ENCODE measurements at places on chromosomes 3 and 15.

- no peak for DNase-seq
These were observed 146.8 kb downstream of the PCCB start for GRCh38 chr3:136396916-136397315.

DNA sequence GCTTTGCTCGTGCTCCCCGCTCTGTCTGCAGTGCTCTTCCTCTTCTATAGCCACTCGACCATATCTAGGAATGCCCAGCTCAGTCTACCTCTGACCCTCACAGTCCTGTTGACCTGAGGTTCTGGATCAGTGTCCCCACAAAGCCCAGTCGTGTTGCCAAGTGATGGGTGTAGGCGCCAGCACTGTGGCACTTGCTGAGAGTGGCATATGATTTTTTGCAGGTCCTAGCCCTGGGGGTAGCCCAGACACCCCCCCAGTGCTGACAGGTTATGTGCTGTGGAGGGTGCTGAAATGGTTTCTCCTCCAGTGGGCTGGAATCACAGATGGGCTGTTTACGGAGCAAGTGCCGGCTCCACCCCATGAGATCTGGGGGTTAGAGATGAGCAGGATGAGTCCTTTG, 32.5 kb downstream of the ACAD9 start:
- no peak for DNase-seq

- DNase-seq: no peak
These were observed 23.8 kb upstream of the ANXA2 start for GRCh38 chr15:60421544-60421943.

- no peak for DNase-seq
These were observed 3.9 kb downstream of the PLA2G4E start for GRCh38 chr15:42016971-42017370.

GRCh38 chr3:41265823-41266273, 66.5 kb downstream of the CTNNB1 start:
- DNase-seq: no peak

DNA sequence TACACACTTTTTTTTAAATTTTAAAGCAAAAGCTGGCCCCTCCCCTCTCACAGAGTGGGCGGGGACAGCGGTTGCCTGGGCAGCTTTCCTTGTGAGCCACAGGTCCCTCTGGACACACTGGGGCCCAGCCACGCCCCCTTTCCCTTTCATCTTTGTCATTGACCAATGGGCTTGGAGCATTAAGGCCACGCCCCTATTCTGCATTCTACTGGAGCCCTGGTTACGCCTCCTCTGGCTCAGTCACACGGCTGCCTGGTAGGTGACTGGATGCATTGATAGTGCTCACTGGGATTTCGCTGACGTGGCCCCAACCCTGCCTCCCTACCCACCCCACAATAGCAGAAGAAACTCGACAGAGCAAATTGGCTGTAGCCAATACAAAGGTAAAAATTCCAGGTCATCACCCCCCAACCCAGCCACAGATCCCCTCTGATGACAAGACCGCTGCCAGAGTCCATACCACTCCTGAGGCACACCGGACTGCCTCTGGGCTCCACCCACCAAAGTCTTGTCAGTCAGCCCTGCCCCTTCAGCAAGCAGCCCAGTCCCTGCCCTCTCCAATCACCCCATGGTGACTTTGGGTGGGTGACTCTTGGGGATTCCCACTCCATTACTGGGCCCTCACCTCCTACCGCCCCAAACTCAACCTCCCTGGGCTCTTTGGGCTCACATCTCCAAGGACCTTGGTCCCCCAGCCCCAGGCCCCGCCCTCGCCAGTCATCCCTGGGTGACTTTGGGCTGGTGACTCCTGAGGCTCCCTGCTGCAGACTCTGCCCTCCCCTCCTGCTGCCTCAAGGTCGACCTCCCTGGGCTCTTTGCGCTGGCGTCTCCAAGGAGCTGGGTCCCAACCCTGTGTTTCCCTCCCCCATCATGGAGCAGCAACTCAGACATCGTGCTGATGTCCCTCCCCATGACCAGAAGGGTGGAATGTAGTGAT, 112.2 kb upstream of the FAN1 start:
- no peak for DNase-seq

GRCh38 chr15:77033729-77034671, 36.9 kb downstream of the TSPAN3 start:
- DNase-seq: no peak

DNA sequence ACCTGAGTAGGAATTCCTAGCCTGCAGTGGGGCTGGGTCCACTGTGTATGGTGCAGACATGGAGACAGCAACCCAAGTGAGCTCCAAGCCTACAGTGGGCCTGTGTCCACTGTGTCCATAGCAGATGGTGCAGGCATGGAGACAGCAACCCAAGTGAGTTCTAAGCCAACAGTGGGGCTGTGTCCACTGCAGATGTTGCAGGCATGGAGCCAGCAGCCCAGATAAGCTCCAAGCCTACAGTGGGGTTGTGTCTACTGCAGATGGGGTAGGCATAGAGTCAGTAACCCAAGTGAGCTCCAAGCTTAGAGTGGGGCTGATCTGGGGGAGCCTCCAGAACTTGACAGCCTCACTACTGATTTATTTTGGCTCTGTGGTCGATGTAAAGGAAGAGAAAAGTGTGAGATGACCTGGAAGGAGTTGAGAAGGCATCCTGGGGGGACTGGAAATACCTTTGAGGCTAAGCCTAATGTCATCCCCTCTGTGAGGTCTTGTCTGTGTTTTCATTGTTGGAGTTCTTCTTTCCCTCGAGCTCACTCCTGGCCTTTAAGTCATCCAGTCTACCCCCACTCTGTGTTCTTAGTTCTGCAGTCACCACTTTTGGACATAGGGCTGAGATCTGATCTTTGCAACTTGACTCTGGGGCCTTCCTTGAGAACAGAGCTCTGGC, 22.4 kb upstream of the IL16 start:
- no peak for DNase-seq

DNA sequence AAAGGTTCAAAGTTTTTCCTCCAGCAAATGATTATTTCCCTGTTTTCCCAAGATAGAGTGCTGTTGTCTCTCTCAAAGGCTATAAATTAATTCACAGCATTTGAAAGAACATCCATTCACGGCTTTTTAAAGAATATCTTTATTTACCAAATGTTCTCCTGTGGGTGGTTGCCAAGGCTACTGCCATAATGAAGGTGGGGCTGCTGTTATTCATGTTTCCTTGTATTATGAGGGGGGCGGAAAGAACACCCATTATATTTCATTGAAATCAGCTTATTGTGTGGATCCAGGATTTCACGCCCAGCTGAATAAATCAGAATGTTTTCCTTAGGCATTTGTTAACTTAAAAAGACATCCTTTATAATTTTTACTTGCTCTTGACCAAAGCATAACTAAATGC, 10.1 kb downstream of the SRP14 start:
- DNase-seq: no peak

DNA sequence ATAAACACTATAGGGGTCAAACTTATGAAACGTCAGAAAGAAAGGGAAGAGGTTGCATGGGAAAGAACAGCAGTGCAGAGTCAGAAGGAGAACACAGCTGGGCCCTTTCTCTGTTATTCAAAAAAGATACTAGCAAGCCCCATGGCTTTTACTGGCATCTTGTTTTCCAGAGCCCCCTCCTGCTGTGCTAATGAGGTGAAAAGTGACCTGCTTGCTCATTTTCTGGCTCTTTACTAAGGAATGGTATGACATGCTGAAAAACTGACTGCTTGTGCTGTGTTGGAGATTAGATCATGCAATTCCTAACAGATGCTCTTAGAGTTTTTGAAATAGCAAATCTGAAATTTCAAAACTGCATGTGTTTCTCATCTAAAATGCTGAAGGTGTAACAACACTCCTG, 541.6 kb upstream of the ALCAM start:
- DNase-seq: no peak

- no peak for DNase-seq
These were observed 31.3 kb downstream of the DNASE1L3 start for GRCh38 chr3:58179235-58180098.

DNA sequence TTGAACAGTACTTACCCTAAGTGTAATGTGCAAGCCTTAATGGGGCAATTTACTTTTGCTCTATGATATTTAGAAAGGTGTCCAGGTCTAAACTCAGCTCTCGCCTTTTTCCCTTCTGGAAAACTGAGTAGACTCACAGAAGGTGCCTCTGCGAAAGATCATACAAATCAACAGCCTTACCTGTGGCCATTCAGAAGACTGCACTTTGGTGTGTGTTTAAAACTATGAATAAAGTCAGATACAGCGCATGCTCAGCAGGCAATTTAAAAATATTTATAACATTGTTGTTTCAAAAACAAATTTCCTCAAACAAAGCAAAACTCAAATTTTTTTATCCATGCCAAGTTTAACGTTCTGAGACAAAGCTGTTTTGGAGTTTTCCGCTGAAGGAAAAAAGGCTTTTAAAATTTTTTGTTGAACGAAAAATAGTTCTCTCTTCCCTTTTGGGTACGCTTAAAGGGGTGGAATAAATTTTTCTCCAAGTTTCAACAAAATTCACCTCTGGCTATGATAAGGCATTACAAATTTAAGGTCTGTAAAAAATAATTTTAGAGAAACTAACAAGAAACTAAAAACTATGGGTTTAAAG, 156.3 kb downstream of the TIGIT start:
- no peak for DNase-seq

- no peak for DNase-seq
These were observed 57.4 kb downstream of the APBA2 start for GRCh38 chr15:28943146-28943545.

GRCh38 chr3:45109771-45110508, 36.2 kb downstream of the CDCP1 start:
- no peak for DNase-seq

GRCh38 chr3:168121184-168122017, 25.7 kb upstream of the GOLIM4 start:
- no peak for DNase-seq

DNA sequence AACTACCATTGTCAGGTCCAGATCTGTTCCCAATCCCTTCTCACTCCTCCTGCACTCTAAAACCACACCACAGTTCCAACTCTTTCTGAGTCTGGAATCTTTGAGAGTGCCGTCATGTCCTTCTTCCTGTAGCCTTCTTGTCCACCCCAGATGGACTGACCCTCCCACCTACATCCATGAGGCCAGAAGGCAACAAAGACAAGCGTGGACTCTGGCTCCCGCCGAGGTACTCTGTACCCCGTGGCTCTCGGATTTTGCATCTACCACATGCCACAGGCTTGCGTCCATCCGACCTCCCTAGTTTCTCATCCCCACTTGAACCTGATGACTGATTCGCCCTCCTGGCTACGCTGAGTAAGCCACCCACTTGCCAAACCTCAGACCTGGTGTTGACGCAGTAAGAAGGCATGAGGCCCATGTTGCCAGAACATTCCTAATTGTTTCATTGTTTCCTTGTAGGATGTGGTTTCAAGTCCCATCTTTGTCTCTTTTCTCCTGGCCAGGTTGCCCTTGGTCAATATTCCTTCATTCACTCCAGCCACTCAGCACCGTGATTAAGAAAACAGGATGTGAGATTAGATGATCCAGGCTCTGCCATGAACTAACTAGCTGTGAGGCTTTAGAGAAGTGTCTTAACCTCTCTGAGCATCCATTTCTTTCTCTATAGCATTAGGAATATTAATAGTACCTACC, 1.1 kb upstream of the ZBTB38 start:
- no peak for DNase-seq

GRCh38 chr3:2657971-2658370, 452.2 kb downstream of the IL5RA start:
- DNase-seq: no peak

DNA sequence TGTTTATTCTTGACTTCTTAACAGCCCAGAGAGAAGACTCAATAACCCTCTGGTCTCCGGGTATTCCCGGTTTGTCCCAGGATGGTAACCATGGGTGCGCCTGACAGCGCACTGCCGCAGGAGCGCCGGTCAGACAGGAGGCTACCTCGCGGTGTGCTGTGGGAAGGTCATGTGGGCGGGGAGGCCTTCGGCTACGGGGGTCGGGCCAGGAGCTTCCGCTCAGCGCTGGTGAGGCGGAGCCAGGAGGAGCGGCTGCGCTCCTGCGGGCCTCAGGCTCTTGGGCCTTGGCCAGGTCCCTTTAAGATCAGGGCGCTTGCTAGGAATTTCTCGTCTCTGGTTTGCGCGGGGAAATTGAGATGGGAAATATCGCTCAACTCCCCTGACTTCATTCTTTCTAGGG, 182.3 kb upstream of the NDN start:
- no peak for DNase-seq

- DNase-seq: no peak
These were observed 4.0 kb downstream of the CCDC33 start for GRCh38 chr15:74240002-74240568.

DNA sequence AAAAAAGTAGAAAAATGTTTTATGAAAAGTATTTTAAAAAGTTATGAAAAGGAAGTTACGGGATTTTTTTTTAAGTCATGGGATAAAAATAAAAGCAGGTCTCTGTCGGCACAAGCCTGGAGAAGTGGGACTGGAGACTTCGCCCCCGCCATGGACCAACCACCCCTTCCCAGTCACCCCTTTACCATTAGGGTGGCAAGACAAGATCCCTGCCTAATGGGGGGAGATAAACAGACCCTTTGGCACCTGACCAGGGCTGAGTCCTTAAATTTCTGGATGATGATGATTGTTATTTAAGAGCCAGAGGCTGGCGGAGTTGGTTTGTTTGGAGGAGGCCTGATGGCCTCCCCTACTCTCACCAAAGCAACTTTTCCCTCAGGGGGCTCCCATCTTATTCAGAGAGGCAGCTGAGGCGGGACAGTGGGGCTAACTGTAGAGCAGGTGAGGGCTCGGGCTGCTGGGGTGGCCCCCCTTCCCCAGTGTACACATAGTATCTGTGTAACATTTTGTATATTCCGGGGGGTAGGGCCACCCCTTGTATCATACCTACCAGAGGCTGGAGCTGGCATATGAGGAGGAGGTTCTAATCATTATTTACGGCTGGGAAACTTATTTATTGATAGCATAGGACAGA, 74.0 kb downstream of the ADAMTS7 start:
- no peak for DNase-seq

DNA sequence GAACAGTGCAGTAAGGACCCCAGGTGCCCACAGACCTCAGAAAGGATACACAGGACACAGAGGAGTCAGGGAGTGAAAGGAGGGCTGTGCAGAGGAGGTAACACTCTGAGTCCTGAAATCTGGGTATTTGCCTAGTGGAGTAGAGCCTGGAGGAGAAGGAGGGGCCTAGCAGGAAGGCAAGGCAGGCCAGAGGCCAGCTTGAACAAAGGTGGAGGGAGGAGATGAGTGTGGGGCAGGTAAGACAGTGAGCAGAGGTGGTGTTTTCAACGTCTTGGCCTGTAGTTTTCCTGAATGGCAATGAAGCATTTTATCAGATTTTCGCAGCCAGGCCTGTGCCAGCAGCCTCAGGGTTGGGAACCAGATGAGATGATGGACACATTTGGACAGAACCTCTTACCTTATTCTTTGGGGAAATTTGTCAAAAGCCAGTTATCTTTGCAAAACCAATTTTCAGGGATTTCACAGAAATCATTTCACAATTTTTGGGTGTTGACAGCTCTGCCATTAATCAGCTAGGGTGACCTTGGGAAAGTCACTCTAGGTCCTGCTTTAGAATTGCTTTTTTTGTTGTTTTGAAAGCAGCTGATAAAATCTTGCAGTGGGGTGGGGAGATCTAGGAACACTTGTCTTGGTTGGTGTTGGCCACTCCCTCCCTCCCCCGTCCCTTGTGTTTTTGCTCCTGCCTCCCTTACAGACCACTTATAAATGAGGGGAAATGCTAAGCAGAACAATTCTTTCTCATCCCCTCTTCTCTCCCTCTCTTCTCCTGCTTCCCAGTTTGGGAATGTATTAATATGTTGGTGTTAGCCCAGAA, 38.4 kb downstream of the SPSB4 start:
- DNase-seq: no peak
